ENCODE measurements at places on chromosomes 1 and 21. TPM values are rescaled to one million over a fixed set of nuclear protein-coding genes. Genes with fewer than 3 reads are reported as not detected.

DNA sequence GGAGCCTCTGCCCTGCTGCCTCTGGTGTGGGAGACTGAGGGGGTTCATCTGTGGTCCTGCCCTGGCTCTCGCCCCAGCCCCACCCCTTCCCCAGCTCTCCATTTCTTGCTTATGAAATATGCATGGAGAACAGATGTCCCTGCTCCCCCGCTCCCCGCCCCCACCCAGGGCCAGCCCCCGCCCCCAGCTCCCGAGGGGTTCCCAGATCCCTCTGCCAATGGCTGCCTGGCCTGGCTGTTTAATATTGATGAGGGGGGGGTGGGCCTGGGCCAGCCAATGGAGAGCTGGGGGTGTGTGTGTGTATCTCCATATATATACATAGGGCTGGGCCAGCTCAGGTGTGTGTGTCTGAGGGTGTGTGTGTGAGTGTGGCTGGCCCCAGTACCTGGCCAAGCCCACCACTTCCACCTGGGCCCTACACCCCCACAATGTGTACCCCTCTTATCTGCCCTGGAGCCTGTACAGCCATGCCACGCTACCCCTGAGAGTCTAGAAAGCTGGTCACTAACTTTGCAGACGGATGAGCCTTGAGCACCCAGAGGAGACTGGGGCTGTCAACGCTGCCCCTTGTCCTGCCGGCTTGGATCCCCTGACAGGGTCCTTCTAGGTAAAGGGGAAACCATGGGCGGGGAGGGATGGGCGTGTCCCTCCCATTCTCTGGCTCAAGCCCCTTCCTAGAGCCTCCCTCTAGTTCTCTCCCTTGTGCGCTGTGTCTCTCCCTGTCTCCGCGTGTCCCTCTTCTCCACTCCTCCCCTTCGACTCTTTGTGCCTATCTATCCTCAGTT lies at the start of gene NHLH1:
Gene NHLH1 (plus strand): TSS at position 341 of the 785 bp plus-strand sequence. CDS start 3,661 bp downstream, outside the sequence.
- DNase-seq = peak; percentile 60

GRCh38 chr1:71498542-71498941 lies 417.7 kb upstream of the ZRANB2 start:
- DNase-seq = no peak

The PPFIA4 gene
- polyA plus RNA-seq = 4.4 TPM

DNA sequence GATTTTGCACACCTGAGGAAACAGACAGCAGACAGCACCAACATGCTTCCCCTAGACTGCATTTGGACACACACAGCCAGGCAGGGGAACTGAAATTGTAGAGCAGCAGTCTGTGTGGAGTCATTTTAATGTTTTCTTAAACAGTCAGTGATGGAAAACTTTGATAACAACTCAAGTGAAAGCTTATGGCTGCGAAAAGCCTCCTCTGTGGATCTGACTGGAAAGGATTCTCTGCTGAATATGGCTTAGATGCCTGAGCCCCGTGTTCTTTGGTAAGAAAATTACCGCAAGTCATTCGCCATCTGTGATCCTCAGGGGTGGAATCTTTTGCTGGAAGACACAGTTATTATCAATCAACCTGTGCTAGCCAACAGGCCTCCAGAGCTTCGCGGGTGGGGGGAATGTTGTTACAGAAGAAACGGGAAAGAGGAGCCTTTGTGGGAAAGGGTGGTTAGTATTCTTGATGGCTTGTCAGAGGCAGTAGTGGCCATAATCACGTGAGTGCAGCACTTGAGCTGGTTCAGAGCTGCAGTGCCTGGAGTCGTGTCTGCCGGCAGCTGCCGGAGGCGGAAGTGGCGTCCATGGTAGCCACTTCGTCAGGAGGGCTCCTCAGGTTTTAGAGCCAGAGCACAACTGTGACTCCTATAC lies 204.7 kb downstream of the ST6GALNAC3 start:
- peak; percentile 43 for DNase-seq

The TNFRSF14 gene
- polyA plus RNA-seq = 0.19 TPM

- DNase-seq = no peak
These were observed 102.1 kb upstream of the ZC3H12A start for GRCh38 chr1:37372302-37372701.

DNA sequence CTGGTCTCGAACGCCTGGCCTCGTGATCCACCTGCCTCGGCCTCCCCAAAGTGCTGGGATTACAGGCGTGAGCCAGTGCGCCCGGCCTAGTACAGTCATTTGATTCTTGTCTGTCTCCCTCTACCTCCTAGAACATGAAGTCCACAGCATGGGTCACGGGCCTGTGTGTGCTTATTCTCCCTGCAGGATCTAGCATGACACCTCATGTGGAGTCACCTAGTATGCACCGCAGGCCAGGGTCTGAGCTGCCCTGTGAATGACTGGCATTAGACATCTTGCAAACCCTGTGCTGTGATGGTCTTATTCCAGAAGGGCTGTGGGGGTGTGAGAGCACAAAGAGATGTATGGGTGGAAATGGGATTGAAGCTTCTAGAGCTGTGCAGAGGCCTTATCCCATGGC lies 133.2 kb downstream of the GALNT2 start:
- no peak for DNase-seq

DNA sequence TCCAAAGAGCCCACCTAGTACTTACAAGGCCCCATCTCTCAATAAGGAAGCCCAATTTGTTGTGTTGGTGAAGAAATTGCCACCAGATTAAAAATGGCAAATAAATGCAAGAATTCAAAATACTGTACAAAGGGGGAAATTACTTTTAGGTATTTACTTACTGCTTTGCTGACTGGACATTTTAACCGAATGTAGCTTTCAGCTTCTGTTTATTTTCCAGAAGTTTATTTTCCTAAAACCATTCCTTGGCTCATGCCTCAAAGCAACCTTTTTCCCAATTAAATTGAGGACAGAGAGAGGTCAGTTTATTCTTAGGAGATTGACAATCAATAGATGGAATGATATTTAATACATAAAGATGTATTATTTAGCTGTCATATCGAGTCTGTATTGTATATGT lies 47.6 kb upstream of the H6PD start:
- DNase-seq = no peak

- DNase-seq = no peak
These were observed 13.7 kb upstream of the MEX3A start for GRCh38 chr1:156095906-156096508.
